ENCODE measurements at places on chromosomes 16 and 17.

DNA sequence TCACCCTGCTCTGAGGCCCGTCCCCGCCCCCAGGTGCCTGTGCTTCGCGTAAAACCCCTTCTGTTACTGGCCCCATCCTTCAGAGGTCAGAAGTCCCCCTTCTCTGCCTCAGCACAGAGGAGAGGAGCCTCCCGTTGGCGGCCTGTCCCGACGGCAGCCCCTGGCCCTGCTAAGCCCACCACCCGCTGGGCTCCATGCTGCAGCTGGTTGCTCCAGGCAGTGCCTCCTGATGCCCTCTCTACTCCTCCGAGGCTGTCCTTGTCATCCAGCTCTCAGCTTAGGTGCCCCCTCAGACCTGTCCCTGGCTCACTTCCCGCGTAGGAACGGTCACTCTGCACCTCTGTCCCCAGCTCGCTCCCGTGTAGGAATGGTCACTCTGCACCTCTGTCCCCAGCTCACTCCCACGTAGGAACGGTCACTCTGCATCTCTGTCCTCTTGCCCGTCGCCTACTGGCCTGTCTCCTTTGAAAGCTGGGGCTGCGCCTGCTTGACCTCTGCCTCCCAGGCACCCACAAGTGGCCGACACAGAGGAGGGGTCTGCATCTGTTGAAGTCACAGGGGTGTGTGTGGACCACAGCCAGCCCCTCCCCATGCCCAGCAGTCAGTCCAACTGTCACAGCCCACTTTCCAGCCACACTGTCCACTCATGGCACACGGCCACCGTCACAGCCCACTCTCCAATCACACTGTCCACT is 31.7 kb upstream of the ZC3H18 start:
- DNase-seq: no peak

DNA sequence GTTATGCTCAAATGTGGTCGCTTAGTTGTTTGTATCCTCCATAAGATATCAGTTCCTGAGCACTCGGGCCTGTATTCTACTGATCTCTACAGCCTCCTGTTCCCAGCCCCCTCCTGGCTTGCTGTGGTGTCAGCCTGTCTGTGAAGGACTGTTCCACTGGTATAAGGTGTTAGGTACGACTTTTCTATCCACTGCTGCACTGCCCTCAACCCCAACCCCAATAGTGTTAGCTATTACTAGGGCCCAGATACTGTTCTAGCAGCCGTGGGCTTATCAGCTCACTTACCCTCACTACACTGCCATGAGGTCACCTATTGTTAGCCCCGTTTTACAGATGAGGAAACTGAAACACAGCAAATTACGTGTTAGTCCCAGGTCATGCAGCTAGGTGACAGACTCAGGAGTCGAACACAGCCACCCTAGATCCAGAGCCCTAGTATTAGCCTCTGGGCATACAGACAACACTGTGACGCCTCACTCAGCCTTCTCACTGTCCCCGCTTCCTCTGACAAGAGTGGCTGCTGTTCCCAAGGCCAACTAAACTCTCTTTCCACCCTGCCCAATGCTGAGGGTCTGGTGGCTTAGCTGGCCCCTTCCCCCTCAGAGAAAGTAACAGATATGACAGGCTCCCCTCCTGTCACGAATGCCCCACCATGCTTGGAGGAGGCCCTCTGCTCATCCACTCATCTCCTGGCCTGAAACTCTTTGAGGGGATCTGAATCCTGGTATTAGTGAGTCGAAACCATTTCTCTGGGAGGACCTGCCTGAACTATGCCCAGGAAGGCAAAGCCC is 25.6 kb upstream of the ZNF652 start:
- no peak for DNase-seq

GRCh38 chr17:41663451-41664171 is 25.1 kb upstream of the EIF1 start:
- DNase-seq: no peak

GRCh38 chr17:7343250-7343649 is 6.9 kb downstream of the ACAP1 start:
- no peak for DNase-seq

DNA sequence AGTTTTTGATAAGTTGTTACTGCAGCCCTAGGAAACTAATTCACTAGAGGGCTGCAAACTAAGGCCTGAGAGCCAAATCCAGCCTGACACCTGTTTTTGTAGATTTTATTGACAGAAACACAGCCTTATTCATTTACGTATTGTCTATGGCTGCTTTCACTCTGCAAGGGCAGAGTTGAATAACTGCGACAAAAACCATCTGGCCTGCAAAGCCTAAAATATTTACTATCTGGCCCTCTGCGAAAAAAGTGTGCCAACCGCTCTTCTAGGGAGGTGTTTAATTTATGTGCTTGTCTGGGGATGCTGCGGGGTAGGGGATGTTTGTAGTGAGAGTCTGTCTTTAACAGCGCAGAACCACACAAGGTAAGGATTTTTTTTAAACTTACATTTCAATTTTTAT is 165.0 kb upstream of the RBFOX1 start:
- no peak for DNase-seq

Data from renal cortex interstitium (tissue), 15 donors.